Activated CD4-positive, alpha-beta T cell treated with anti-CD3 and anti-CD28 coated beads, Interleukin-10, Interleukin-2, amounts not matched to agents 100 ng/mL and 50 ng/mL, durations not matched to agents 16 hours and 8 hours (primary cell): ENCODE measurements at places on chromosomes 4 and X.

GRCh38 chr4:66577922-66578321, 907.6 kb upstream of the EPHA5 start:
- no peak for DNase-seq

- no peak for DNase-seq
Measured at GRCh38 chrX:86066998-86067397, 19.6 kb upstream of the CHM start.

DNA sequence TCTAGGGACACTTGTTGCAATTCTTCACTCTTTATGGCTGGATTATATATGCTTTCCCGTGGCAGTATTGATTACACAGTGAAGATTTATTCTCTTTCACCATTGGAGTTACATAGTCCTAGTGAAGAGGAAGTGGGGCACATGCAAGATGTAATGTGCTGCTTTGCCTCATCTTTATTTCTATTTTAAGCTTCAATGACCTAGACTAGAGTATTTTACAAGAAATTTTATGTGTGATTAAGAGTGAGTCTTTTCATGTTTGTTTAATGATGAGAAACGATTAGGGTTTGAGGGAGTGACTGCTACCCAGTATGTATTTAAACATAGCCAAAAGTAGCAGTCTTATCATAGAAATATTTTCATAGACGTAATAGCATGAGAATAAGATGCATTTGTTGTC, 30.8 kb downstream of the DIAPH2 start:
- DNase-seq = no peak

GRCh38 chr4:121677524-121677923, 19.3 kb downstream of the ANXA5 start:
- DNase-seq = no peak

DNA sequence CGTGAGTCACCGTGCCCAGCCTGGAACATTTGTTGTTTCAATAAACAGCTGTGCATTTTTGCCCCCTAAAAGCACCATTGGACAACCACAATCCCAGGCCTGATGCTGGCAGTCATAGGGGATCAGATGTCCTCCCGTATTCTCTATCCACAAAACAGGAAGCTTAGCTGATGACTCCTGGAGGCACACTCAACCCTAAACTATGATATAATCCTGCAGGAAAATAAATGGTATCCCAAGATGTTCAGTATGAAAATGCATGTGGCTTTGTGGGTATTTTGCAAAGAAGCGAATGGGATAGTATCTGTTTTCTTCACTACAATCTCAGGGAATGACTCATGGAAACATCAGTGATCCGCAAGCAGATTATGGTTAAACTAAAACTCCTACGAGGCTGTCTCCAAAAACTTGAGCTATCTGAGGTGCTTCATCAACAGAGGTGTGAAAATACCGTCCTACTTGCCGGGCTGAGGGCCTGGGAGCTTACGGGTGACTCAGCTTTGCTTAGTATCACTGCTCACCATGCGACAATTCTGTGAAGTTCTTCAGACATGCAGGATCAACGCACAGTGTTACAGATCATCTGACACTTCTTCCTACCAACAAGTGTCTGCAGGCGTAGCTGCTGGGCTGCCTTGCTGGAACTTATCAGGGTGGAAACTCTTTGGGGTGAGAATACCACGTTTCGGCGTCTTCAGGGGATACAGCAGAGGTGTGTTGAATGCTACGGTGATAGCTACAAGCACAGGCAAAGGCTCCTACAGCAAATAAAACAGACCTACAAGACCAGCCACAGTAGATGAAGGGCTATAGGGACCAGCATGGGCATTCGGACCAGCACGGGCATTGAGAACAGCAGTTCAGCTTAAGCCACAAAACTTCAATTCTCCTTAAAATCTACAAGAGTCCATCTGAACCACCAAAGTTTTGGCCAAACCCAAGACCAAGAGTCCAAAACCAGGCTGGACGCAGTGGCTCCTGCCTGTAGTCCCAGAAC, 148.5 kb downstream of the DHRSX start:
- peak; percentile 34 for DNase-seq

GRCh38 chr4:110442309-110442708, 33.6 kb upstream of the ENPEP start:
- DNase-seq = no peak

DNA sequence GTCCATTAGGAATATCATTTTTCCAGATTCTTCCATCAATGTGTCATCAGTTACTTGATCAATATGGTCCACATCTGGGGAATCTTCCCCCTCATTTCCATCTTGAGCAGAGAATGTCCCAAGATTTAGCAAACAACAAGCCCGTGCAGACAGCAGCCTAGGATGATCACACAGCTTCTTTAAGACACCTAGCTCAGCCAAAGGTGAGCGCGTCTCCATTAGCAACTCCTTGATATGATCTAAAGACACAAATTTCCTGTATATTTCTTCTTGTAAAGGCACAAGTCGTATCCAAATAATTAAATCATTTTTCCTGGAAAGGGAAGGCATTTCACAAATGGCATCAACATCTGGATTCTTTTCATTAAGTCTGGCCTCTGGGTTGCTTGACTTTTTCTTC, 25.8 kb downstream of the PIN4 start:
- DNase-seq = no peak

DNA sequence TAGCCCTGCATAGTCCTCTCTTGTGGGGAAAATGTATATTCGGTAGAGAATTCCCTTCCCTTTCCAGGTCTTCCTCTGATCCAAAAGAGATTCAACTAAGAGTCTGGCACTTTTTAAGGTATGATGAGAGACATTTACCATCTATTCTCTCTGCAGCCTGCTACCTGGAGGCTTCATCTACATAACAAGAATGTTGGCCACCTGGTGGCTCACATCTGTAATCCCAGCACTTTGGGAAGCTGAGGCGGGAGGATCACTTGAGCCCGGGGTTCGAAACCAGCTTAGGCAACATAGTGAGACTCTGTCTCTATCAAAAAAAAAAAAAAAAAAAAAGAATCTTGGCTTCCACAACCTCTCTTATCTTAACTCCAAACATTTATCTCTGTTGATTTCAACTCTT, 40.4 kb upstream of the NOCT start:
- no peak for DNase-seq

DNA sequence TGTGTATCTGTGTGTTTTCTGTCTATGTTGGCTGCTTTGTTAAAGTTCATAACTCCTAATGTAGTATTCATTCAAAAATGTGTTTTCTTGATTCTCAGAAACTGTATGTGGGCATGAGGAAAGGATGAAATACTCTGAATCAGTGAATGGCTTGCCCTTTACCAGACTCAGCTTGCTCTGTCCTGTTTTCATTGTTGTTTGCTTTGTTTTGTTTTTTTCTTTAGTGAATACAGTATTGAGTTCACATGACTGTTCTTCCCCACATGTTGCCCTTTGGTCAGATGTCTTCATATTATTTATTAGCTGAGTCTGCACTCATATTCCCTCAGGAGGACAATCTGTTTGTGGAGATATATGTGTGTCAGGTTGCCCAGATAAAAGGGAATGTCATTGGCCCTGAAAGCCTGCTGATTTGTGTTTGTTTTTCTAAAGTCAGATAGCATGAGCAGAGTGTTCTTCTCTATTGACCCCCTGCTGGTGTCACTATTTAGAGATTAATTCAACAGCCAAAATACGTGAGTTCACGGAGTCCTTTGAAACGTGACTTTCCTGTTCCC, 1184.4 kb downstream of the RPA4 start:
- DNase-seq = no peak

GRCh38 chr4:20639346-20639745, 60.9 kb upstream of the PACRGL start:
- no peak for DNase-seq

DNA sequence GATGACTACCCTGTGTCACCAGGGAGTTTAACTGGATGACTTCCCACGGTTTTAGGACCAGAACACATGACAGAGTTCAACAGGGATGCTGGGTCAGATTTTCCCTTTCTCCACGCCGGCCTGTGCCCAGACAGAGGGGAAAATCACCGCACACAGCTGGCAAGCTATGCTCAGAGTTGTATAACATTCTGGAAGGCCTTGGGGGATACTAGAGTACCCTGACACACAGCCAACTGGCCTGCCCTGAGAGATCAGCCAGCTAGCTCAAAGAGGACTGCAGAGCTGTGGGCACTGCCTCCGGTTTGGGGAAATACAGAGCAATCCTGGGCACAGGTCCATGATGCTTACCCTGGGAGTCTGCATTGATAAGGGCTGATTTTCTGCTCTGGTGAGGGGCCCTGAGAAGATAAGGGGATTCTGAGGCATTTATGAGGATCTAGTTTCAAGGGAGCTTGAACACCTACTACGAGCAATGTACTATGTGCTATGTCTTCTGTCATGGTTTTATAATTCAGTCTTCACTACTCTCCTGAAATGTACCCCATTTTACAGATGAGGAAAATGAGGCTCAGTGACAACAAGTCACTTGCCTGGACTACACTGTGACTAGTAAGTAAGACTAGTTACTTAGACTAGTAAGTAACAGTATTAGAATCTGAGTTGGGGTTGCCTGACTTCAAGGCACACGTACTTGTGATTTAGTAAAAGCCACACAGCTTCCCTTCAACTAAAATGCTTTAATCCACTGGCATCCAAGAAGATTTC, 14.7 kb downstream of the C4orf54 start:
- DNase-seq = no peak

- no peak for DNase-seq
Measured at GRCh38 chrX:56099271-56099670, 132.9 kb upstream of the KLF8 start.

DNA sequence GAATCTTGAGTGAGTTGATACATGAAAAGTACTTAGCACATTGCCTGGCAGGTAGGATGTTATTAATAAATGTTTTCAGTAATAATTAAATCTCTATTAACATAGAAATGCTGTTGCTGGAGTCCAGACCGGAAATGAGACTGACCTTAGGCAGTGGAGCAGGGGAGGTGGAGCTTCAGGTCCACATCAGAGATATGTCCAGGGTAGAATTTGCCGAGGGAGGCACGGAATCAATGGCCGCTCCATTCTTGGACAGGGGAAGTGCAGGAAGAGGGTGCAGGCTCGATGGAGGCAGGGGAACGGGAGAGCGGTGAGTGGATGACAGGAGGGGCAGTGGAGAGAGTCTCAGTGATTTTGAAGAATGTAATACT, 107.3 kb downstream of the GATB start:
- DNase-seq = no peak

DNA sequence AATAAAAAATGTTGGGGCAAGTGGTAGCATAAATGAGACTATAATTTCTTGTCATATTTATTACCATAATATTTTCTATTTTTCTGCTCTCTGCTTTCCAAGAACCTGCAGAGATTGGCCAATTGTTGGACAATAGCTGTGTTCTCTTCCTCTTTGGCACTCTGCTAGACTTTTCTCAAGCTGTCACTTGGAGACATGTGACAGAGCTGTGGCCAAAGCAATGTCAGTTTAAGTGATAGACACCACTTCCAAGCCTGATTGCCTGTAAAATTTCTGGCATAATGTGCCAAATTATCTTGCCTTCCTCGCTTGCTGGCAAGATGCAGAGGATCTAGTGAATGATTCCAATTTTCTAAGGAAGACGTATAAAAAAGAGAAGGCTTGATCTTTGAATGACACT, 162.2 kb upstream of the NDST4 start:
- no peak for DNase-seq

DNA sequence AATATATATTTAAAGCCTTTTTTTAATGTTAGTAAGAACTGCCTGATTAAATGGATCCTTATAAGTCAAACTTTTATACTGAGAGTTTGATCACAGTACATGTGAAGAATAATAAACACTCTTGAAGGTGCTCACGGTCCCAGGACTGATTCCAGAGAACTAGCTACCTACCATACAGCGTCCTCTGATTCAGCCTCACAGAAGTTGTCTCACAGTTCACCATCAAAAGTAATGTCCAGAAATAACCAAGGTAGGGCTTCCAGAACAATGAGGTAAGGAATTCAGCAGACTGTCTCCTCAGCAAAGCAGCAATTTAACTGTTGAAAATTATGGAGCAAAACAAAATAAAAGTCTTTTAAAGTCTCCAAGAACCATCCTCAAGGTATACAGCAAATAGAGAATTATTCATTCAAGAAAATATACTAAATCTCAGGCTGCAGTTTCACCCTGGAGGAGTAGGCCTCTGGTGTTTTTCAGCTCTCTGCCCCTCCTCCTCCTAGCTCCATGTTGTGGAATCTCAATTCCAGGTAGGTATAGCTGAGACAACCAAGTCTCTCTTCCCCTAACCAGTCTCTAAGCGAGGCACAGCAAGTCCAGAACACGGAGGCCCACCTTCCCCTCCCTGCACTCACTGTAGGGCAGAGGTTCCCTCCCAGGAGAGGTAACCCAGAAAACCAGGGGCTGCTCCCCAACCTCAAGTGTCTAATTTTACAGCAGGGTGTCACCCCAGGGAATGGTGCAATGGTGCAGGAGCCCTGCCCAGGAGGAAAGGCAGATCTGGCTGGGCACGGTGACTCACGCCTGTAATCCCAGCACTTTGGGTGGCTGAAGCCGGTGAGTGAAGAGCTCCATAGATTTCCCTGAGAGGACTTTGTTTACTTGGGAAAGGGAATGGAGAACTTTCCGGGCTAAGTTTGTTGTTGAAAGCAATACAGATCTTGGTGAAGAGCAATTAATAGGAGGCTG, 28.6 kb downstream of the FAM241A start:
- DNase-seq = no peak

- DNase-seq = no peak
Measured at GRCh38 chr4:168516841-168517240, 20.0 kb downstream of the PALLD start.

DNA sequence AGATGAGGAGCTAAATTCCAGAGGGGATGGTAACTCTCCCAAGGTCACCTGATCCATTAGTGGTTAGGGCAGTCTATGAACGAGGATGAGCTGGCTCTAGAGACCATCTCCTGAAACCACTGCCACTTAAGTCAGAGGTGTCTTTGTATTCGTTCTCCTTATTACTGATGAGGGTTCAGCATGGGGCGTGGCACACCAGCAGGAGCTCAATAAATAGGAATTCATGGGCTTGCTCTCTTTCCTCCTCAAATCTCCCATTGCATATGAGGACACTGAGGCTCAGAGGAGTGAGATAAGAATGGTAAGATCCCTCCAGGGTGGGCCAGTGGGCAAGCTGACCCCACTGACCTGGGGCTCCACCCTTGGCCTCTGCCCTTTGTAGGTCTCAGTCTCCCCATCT, 1.7 kb upstream of the GATA1 start:
- DNase-seq = no peak

- DNase-seq = no peak
Measured at GRCh38 chrX:1599791-1600405, 8.5 kb downstream of the AKAP17A start.

GRCh38 chr4:113899271-113900070, 80.0 kb downstream of the ARSJ start:
- DNase-seq = no peak

- no peak for DNase-seq
Measured at GRCh38 chr4:6307891-6308290, 38.2 kb downstream of the WFS1 start.

DNA sequence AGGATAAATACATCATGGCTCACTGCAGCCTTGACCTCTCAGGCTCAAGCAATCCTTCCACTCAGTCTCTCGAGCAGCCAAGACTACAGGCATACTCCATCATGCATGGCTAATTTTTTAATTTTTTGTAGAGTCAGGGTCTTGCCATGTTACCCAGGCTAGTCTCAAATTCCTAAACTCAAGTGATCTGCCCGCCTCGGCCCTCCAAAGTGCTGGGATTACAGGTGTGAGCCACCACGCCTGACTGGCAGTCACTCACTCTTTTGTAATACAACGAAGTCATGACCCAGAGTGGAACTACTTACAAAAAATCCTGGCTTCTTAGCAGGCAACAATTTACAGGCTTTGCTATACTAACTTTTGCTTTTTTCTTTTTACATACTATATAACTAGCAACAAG, 100.7 kb upstream of the MAP3K15 start:
- no peak for DNase-seq
